ENCODE measurements at places on chromosomes 2 and 18. TPM values are rescaled to one million over a fixed set of nuclear protein-coding genes. Genes with fewer than 3 reads are reported as not detected.

The UGT1A10 gene
- total RNA-seq = not detected

DNA sequence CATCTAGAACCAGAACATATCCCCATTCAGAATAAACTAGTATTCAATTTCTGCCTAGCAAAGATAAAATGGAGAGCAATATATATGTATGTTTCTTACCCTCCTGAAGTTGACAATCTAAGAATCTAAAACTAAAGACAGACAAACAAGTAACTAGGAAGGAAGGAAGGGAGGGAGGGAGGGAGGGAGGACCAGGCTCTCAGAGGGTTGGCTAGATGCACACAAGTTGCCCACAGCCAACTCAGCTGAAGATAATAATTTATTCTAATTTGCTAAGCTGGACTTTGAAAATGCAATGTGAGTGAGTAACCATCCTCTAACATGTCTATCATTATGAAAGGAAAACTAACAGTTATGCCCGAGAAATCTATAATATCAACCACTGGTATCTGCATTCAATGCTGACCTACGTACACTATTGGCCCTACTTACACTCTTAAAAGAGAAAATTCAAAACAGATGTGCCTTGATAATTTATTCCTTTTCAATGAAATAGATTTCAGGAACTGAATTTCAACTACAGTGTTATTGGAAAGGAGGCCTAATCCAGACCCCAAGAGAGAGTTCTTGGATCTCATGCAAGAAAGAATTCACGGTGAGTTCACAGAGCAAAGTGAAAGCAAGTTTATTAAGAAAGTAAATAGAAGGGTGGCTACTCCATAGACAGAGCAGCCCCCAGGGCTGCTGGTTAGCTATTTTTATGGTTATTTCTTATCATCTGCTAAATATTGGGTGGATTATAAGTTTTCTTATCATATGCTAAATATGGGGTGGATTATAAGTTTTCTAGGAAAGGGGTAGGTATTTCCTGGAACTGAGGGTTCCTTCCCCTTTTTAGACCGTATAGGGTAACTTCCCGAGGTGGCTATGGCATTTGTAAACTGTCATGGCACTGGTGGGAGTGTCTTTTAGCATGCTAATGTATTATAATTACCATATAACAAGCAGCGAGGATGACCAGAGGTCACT, 288.5 kb upstream of the SLC39A10 start:
- no peak for DNase-seq

- DNase-seq = no peak
These were observed 21.7 kb downstream of the LAMA3 start for GRCh38 chr18:23710946-23711345.

GRCh38 chr18:13511961-13512577, 214.3 kb downstream of the FAM210A start:
- DNase-seq = no peak

DNA sequence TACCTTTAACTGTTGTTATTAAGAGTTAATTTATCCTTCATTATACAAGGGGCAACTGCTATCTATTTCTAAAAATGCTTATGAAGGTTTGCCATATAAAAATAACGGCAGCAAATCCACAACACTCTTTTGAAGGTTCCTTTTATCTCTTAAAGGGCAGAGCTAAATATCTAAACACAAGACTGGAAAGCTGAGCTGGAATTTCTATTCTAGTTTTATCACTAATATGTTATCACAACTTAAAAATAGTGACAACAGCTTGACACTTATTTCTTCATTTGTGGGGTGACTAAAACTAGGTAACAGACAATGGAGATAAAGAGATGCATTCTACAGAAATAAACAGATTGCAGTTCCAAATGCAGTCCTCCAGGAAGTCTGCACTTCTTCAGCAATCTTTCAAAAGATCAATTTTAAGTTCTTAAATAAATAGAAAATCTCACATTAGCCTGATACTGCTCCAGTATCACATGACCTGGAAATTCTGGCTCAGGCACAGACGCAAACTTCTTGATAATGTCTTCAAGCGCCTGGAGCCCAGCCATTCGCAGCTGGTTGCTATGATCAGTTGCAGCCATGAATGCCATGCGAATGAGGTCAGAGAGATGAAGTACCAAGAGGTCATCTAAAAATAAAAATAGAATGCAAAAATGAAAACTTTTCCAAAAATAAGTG, 54.0 kb upstream of the STRN start:
- DNase-seq = no peak

GRCh38 chr2:144508172-144508851, 11.6 kb downstream of the ZEB2 start:
- DNase-seq = no peak

GRCh38 chr2:45833968-45834344, 182.5 kb downstream of the PRKCE start:
- no peak for DNase-seq

DNA sequence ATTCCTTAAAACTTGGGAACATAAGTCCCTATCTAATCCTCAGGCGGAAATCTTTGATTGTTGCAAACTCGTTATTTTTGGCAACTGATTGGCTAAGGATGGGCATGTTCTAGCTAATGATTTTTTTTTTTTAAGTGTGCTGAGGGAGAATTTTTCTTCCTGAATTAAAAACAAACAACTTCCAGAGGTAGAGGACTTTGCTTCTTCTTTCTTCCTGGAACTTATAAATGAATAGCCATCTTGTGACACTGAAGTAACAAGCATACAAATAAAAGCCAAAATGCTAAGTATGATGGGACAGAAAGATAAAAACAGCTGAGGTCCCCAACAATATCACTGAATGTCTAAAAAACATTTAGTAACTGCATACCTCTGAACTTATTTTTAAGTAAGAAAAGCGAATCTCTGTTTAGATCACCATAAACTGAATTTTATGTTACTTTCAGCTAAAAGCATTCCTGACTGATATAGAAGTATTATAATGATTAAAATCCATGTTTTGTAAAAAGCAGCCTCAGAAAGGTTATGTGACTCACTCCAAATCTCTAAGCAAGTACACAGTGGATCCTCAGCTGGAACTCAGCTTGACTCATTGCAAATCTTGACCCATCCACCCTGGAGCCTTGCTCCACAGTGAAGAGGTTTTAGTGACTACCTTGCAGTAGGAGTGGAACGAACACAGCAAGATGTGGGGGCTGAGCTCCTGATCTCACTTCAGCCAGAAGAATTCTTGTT, 344.4 kb downstream of the CLIP4 start:
- no peak for DNase-seq

Measured in T-helper 17 cell (primary cell).